ENCODE measurements at places on chromosomes 3 and 15.
A peak's percentile ranks its signal among the peaks of the same experiment; 100 is the strongest.

GRCh38 chr3:42266085-42266484 is at the start of gene CCK:
Gene CCK, minus strand, starts transcription at chr3:42266185. Its CDS starts 2,555 bp downstream, at chr3:42263630.
- no peak for DNase-seq

DNA sequence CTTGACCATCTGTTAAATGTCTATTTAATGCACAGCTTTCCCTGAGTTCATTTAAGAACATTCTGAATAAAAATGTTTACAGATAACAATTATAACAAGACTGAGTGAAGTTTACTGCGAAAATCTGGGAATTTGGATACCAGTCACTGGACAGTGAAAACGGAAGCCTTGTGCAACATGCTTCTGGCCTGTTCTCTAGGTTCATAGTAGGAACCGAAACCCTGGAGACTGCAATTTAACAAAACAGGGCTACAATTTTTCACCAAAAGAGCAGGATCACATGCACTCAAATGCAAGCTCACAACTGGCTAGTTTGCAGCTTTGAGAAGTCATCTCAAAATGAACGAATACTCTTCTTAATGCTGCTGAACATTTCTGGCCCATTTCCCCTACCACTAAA is 435.9 kb downstream of the NR2F2 start:
- DNase-seq = no peak

GRCh38 chr3:37030588-37030987 is 37.3 kb downstream of the MLH1 start:
- DNase-seq = no peak

- DNase-seq = no peak
Measured at GRCh38 chr3:126397610-126398422, 3.1 kb downstream of the CFAP100 start.

DNA sequence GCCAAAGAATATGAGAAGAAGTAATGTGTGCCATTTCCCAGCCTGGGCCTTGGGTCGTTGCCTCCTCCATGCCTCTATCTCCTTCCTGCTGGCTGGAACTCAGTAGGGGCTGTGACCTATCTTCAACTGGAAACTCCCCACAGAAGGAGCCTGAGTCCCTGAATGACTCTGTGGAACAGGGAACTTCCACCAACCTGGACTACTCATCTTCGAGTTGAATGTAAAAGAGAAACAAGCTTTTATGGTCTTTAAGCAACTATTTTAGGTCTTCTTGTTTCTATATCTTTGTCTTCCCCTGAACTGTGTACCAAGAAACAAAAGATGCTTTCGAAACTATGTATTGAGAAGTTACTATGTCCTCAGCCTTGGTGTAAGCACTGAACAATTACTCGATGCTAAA is 355.3 kb upstream of the NR2F2 start:
- no peak for DNase-seq

DNA sequence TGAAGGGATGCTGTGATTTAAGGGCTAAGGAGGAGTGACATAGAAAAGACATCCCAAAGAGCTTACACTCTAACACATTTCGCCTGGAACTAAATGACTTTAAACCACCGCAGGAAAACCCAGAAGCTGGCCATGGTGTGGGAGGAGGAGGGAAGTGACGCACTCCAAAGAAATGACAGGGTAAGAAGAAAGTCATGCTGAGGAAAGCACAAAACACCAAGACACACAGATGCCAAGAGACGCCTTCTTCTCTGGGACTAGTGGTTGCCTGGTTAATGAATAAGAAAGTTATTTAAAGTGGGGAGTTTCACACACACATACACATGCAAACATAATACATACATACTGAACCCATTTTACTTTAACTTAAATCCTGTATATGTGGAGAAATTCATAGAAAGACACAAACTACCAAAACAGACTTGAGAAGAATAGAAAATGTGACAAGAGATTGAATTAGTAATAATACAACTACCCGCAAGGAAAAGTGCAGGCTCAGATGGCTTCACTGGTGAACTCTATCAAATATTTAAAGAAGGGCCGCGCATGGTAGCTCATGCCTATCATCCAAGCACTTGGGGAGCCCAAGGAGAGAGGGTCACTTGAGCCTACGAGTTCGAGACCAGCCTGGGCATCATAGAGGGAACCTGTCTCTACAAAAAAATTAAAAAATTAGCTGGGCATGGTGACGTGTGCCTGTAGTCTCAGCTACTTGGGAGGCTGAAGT is 125.5 kb downstream of the NSMCE3 start:
- DNase-seq = no peak

DNA sequence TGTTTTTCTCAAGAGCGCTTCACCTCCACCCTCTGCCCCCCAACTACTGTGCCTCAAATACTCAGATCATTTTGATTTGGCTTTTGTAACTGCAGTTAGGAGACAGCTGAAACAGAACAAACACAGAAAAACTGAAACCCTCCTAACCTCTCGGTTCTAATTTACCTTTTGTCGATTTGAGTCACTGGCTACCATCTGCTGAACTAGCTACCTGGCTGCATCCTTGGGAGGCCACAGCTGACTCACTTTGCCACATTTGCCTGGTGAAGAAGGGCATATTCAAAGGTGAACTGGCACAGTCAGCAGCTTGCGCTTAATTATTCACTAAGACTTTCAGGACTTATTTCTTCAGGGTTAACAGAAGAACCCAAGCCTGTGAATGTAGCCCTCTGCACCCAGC is 117.7 kb downstream of the FOXB1 start:
- no peak for DNase-seq

DNA sequence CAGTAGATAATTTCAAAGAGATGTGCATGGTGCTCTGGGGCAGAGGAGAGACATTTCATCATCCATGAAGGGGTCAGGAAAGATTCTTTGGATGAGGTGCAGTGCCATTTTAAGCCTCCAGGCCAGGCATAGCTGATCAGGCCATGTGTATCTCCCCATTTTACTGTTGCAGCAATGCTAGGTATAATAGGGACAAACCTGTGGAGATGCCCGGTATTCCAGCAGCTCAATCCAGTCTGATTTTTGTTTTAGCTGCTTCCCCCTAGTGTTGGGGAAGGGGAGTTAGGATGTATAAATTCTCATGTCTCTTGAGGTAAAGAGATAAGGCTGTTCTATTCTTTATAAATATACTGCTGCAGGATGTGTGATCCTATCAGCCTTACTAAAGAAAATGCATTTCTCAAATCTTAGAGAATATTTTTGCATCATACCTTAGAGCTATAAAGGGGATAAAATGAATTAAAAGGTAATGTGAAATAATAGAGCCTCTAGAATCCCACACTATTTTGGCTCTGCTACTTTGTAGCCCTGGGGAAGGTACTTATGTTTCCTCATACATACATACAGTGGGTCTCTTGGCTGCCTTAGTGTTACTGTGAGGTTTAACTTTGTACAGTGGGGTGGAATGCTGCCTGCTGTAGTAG is 5.2 kb downstream of the CDV3 start:
- no peak for DNase-seq

DNA sequence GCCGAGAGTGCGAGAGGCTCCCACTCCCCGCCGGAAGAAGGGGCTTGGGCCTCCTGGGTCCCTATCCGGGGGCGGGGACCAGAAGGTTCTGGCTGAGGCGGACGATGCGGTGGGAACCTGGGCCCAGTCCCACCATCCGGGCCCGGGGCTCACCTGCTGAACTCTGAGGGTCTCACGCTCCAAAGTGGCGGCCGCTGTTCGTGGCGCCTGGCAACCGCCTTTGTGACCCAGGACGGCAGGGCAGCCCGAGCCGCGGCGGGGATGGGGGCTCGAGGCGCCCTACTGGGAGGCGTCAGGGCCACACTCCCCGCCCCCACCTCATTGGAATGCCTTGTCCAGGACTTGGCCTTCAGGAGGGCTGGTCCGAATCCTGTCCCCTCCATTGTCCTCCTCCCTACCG is at the start of gene FANCD2OS:
TSS of gene FANCD2OS (minus strand) at position 165 of the 400 bp plus-strand sequence. CDS start 3,481 bp downstream, outside the sequence.
- DNase-seq = no peak

- DNase-seq = no peak
Measured at GRCh38 chr3:52633786-52634185, 51.9 kb downstream of the PBRM1 start.

- no peak for DNase-seq
Measured at GRCh38 chr3:80688814-80689213, 921.0 kb upstream of the ROBO1 start.

DNA sequence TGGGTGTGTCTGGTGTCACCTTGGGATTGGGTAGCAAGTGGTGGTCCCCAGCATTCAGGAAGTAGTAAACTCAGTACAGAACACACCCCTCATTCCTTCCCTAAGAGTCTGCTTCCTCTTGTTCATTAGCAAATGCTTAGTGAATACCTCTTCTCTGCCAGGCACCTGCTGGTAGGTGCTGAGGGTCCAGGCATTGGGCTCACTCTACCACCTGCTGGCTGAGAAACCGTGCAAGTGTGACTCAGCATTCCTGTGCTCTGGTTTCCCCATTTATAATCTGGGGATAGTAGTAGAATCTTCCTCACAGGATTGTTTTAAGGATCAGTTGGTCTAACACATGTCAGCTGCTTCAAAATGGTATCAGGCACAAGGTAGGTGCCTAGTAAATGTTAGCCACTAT is 4.8 kb downstream of the SHF start:
- no peak for DNase-seq

DNA sequence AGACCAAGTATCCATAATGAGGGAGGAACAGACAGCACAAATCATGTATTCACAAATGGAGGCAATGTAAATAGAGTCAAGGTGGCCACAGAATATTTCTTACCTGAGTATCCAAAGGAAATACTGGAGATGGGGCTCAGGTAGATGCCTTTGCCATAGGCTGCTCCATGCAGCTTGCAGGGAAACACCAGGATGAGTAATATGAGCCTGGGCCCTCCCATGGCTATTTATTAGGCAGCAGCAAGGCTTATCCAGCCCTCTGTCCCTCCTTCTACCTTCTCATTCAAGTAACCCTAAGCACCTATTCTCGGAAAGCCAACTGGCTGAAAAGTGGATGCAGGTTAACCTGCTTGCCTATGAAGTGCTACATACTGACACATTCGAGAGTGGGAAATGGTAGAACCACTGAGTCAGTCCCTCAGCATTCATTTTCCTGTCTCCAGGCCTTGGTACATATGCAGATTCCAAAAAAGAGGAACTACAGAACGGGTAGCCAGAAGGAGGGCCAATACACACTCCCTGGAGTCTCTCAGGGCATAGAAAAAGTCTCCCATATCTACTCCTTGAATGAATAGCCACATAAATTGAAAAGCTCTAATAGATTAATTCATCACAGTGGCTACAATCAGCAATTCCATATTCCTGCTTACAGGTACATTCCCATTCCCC is 18.3 kb upstream of the PKM start:
- no peak for DNase-seq

DNA sequence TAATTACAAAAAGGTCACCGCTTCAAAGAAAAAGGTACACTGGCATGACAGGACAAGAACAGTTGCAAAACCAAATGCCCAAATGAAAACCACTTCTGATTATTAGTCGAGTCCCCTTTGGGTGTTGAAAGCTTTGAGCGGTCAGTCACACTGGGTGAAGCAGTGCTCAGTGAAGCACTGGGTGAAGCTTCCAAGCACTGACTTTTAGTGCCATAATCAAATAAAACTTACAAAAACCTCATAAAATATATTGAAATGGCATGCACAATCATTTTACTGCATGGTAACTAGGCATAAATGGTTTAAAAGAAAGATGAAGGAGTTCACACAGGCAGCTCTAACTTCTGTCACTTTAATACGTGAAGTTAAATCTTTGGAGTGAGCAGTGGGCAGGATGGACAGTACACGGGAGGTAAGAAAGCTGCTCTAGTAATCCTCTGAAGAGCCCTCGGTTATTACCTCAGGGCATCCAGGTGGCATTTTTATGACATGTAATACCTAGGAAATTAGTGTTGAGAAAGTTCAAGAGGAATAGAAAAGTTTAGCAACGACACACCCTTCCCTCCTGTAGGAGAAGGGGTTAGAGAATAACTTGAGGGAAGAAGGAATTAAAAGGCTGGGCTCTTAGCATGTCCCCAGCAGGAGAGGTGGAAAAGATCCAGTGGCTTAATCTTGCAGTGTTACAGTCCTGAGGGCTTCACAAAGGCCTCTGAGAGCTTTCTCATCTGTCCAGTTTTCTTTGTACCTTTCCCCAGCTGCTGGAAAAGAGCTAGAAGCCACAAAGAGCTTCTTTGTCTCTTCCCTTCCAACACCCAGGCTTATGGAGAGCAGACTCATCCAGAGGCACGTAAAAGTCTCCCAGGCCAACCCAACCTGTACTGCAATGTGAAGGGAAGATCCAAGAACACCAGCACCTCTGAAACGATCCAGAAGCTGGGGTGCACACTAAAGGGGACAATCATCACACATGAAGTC is 64.9 kb upstream of the MYO5C start:
- DNase-seq = no peak

GRCh38 chr3:187062526-187063177 is 76.6 kb downstream of the RPL39L start:
- DNase-seq = no peak

DNA sequence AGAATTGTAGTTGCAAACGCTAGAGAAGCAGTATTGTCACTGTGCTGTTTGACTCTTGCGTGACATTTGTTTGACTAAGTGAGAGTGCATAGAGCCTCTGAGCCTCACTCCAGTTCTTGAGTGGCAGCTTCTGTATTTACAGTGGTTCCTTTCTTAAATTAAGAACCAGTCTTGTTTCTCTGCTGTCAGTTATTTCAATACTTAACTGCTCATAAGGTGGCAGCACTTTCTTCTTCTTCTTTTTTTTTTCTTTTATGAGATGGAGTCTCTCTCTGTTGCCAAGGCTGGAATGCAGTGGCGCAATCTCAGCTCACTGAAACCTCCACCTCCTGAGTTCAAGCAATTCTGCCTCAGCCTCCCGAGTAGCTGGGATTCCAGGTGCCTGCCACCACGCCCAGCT is 372.1 kb downstream of the LPP start:
- DNase-seq = no peak

DNA sequence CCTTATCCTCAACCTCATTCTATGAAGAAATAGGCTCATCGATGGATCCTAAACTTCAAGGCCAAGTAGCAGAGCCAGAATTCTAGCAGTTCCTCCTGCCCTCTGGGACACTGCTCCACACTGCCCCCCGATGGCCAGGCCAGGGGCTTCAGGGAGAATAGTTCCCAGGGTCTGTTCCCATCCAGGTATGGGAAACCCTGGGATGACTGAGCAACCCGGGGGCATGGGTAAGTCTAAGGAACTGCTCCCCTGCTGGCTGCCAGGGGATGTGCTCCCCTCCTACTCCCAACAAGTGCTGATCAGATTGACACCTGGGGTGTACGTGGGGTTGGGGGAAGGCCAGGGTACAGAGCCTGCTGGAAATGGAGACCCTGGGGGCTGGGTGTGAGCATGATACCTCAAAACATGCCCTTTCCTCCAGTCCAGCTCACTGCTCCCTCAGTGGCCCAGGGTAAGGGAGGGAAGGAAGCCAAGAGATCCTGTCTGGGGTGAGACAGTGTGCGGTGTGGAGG is 7.6 kb downstream of the ULK3 start:
- DNase-seq = peak; percentile 9

DNA sequence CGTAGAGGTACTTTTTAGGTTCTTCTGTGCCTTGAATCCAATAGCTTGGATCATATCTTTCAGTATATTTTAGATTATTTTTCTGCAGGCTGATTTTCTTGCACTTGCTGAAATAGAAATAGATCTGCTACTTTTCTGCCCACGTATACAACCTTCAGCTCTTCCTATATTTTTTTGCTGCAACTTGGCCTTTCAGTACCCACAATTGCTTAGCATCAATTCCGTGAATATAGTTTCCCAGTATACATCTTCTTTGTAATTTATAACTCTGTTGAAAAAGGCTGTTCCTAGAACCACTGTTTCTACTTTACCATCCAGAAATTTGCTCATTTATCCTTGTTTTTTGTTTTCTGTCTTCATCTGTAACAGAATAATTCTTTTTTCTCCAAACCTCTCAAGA is 36.2 kb downstream of the GTF2E1 start:
- no peak for DNase-seq

GRCh38 chr3:32603064-32603463 is 32.4 kb upstream of the DYNC1LI1 start:
- no peak for DNase-seq

GRCh38 chr3:42827023-42827422 is 17.8 kb downstream of the ACKR2 start:
- no peak for DNase-seq
